ENCODE measurements at places on chromosomes 6 and 20.

DNA sequence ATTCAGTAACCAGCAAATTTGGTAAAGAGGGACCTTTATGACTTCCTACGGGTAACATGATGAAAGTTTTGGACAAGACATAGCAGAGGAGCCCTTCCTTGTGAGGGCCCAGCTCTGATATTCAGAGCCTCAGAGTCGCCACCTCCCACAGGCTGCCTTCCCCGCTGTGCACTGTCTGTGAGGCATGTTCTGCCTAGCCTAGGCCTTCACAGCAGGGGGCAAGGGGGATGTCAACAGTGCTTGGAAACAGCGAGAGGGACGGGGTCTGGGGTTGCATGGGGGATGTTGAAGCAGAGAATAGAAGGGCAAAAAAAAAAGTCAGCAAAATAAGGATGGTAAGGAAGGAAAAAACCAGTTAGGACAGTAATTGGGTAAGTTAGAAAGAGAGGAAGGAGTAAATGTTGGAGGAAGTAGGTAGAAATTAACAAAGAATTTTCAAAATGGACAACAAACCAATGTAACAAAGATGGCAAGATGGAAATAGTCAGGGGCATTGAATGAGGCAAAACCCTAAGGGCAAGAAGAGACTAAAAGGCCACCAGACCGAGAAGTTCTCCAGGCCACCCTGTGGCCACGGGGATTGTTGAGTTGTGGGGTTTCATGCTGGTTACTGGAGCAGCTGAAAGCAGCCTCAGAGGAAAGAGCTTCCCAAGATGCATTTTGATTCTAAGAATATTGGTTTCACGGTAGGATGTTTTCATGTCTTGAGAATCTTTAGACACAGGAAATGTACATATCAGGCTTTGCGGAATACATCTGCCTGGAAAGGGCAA lies 139.8 kb downstream of the LY86 start:
- DNase-seq, result no peak

DNA sequence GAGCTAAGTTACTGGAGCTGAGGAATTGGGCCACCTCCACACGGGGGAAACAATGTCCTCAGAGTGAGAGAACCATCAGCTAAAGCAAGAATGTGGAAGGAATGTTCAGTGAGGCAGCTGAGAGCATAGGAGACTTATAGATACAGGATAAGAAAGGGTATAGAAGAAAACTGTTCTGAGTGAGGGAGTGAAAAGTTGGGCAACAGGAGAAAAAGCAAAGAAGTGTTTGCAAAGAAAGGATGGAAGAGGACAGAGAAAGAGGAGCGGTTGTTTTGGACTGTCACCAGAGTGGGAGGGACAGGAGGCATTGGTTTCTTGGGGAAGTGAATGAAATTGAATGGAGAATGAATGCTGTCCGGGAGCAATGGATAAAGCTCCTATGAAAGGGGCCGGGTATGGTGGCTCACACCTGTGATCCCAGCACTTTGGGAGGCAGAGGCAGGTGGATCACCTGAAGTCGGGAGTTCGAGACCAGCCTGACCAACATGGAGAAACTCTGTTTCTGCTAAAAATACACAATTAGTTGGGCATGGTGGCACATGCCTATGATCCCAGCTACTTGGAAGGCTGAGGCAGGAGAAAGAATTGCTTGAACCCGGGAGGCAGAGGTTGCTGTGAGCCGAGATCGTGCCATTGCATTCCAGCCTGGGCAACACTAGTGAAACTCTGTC lies 296.5 kb downstream of the ADGB start:
- no peak for DNase-seq

GRCh38 chr6:74409447-74409846 lies 713.4 kb downstream of the CD109 start:
- DNase-seq, result no peak

GRCh38 chr6:74870403-74870802 lies 335.4 kb downstream of the COL12A1 start:
- DNase-seq, result no peak

DNA sequence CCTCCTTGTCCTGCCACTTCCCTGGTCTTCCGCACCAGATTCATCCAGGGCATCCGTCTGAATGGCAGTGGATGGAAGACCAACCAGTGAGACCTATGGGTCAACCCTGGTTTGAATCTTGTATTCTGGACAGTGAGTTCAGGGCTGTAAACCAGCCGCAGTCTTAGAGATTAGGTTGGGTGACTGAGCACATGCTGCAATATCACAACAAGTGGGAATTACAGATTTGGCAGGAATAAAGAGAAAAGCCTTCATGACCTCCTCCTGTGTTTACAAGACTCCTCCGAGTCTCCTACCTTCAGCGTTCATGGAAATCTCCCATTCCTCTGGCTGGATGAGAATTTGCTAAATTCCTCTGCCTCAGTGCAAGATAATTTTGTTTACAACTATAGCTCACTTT lies 9.9 kb downstream of the ECI2 start:
- DNase-seq, result no peak

DNA sequence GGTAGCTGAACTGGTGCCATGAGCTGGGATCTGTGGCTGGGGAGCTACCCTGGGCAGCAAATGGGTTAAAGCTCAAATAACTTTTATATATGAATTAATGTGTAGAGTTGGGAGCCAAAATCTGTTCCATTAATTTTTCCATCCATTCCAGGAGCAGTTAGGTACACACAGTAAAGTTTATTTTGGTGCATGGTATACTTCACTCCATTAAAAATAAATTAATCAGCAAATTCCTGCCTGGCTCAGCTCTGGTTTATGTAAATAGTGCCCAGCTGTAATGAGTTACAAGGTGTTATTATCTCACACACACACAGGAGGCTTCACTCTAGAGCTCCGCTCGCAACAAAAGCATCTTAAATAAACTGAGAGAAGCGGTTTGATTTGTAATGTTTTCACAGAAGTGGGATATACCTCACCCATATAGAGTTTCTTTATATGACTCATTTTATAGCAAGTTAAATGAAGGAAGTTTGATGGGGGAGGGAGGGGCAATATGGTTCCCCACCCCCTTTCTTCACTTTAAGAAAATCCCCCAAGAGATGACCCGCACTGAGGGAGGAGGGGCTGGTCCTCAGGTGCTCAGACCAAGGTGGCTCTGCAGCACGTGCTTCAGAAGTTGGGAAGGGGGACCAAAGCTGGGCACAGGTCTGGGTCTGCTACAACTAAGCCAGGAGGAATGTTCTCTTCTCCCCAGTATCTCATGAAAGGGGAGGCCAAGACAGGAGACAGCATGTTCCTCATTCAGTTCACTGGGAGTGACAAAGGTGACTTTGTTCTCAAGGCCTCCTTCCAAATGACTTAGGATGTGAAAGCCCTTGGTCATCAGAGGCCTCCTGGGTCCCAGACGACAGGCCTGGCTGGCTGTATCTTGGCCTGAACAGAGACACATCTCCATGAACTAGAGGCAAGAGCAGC lies 10.5 kb upstream of the FAM83C start:
- no peak for DNase-seq

DNA sequence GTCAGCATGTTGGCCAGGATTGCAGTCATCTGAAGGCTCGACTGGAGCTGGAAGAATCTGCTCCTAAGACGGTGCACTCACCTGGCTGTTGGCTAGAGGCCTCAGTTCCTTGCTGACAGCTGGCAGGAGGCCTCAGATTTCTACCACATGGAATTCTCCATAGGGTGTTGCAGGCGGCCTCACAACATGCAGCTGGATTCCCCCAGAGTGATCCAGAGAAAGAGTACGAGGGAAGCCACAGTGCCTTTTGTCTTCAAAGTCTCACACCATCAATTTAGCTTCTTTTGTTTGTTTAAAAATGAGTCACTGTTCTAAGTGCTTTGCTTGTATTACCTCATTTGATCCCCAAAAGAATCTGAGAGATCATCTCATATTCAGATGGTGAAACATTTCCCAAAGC lies 65.5 kb upstream of the FYN start:
- DNase-seq, result no peak

GRCh38 chr6:8194490-8194889 lies 92.1 kb upstream of the EEF1E1 start:
- no peak for DNase-seq

DNA sequence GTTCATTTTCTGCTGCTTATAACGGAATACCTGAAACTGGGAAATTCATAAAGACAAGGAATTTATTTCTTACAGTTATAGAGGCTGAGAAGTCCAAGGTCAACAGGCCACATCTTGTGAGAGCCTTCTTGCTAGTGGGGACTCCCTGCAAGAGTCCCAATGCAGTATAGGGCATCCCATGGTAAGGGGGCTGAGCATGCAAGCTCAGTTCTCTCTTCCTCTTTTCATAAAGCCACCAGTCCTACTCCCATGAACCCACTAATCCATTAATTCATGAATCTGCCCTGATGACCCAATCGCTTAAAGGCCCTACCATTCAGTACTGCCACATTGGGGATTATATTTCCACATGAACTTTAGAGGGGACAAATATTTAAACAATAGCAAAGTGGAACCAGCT lies 26.5 kb downstream of the CYB5R4 start:
- no peak for DNase-seq

DNA sequence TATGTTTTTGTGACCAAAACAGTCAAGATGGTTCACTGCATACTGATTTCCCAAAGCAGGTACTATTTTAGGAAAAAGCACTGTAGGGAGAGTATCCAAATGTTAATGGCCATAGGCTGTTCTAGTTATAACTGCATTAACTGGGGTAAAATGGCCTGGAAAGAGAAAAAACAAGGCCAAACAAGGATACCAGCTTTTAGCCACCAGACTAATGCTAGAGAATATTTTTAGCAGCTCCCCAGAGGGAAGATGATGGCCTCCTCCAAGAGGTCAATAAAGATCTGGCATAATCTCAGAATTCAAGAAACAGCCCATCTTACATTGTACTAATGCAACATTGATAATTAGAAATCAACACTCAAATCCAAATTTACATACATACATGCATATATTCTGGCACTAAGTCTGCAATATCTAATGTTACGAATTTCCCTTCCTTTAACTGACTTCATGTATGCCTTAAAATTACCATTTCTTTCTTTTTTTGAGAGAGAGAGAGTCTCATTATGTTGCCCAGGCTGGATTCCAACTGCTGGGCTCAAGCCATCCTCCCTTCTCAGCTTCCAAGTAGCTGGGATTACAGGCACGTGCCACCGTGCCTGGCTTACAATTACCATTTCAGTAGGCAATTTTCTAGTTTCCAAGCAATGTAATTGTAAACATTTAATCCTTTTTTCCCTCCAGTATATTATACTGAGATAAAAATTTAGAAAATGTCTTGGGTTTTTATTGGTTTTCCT lies 9.3 kb downstream of the COX7A2 start:
- no peak for DNase-seq

GRCh38 chr20:38722683-38723016 lies 1.6 kb upstream of the SLC32A1 start:
- DNase-seq, result no peak

Measured in stimulated activated CD8-positive, alpha-beta memory T cell treated with anti-CD3 and anti-CD28 coated beads, Interleukin-7, amount 100 ng/mL, for 1 hour (primary cell).